ENCODE measurements at places on chromosomes 5 and 9.
A peak's percentile ranks its signal among the peaks of the same experiment; 100 is the strongest.

DNA sequence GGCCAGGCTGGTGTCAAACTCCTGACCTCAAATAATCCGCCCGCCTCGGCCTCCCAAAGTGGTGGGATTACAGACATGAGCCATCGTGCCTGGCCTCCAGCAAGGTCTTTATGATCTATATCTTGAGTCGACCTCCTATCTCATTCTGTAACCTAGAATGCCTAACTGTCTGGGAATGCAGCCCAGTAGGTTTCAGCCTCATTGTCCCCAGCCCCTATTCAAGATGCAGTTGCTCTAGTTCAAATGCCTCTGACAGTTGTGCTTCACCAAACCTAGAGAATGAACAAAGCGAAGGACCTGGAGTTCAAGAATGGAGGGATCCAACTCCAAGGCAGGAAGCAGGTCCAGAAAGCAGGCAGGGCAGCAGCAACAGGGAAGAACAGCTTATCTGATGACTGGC is 30.8 kb downstream of the GLRX start:
- DNase-seq = no peak

DNA sequence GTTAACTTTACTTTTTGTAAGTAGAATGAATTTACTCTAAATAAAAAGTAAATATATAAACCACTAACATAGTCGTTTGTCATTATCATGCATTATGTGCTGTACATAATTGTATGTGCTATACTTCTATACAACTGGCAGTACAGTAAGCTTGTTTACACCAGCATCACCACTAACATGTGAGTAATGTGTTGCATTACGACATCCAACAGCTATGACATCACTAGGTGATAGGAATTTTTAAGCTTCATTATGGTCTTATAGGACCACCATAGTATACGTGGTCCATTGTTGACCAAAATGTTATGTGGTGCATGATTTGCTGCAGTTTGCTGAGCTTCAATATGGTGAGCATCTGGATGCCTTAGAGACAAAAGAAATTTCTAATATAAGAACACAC is 819.1 kb upstream of the GRAMD2B start:
- DNase-seq = no peak

DNA sequence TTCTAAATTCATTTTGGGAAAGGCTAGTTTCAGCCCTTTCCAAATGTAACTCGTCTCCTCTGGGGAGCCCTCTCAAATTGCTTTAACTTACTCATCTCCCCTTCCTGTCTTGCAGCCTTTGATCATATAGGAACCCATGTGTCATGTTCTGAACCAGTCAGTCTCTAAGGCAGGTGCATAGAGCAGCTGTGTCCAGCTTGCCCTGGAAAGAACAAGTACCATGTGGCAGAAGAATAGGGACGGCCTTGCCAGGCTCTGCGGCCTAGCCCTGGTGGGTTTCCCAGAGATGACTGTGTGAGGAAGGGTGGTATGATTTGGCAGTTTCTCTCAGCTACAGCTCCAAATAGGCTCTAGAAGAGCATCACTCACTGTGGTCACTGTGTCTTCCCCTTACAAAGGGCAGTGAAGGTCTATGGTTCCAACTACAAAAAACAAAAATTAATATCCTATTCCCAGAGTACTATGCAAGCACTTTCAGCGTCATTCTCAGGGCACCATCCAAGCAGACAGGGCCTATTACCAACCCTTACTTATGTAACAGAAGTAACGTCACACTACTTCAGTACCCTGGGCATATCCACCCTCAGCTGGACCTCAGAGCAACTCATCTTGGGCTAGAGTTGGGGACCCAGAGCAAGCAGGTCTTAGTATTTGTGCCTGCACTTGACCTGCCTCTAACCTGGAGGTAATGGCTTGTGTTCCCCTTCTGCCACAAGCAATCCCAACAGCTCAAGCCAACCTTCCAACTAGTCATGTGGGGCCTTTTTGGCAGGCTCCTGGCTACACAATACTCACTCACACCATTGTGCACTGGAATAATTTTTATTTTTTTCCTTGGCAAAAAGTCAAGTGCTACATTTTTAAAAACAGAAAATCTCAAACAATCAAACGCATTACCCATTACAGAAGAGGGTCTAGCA is 37.2 kb upstream of the UBAP2 start:
- DNase-seq = peak; percentile 11

DNA sequence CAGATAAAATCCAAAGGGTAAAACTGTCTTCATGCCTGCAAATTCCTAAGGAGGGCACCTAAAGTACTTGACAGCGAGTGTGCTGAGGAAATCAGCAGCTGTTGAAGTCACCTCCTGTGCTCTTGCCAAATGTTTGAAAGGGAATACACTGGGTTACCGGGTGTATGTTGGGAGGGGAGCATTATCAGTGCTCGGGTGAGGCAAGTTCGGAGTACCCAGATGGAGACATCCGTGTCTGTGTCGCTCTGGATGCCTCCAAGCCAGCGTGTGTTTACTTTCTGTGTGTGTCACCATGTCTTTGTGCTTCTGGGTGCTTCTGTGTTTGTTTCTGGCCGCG is 727 bp upstream of the ADRB2 start:
- no peak for DNase-seq

- DNase-seq = no peak
Observed at GRCh38 chr5:142006363-142007236, 6.2 kb downstream of the GNPDA1 start.

- DNase-seq = no peak
Observed at GRCh38 chr5:155530046-155530445, 516.5 kb downstream of the KIF4B start.
